ENCODE measurements at places on chromosomes 4 and X. TPM values are rescaled to one million over a fixed set of nuclear protein-coding genes. Genes with fewer than 3 reads are reported as not detected.

DNA sequence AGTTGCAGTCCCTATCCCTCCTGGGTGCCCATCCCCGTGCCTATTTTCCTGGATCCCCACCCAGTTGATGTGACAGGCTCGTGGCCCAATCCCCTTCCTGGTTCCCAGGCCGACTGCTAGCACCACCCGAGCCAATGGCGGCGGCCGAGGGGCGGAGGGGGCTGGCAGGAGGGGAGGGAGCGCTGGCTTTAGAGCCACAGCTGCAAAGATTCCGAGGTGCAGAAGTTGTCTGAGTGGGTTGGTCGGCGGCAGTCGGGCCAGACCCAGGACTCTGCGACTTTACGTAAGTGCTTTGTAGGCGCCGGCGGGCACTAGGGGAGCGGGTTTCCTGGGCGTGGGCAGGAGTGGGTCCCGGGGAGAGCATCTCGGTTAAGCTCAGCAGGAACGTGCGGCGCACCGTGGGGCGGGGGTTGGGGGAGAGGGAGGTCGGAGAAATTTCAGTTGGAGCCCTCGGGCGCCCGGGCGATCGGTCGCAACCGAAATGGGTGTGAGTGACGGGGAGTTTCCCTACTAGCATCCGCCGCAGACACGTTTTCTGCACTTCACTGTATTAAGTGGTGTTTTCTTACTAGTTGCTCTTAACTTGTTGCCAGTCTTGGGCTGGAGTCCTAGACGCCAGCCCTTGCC lies at the start of gene PLS3:
TSS of gene PLS3 (plus strand) at position 197 of the 627 bp plus-strand sequence. CDS start 49,077 bp downstream, outside the sequence.
- no peak within 1 kb of the TSS for H3K27ac ChIP-seq
- H3K27me3 ChIP-seq: peaks cover 73% of the 10 kb centered on the region
- peak within 1 kb of the TSS; percentile 65 for H3K4me3 ChIP-seq

DNA sequence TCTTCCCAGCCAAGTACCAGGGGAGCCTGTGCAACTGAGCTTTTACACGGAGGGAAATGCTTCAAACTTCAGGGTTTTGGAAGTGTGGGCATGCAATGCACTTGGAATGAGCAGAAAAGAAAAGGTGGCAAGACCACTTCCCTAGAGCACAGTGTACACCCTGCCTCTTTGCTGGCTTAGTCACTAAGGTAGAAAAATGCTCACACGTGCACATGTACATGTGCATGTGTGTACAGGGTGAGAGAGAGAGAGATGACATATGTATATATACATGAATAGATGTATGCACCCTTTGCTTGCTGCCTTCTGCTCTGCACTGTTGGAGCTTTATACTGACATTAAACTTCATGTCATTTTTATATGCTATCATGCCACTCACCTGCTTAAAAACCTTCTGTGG lies 7.9 kb upstream of the KLF3 start:
- no peak for DNase-seq
- H3K4me3 ChIP-seq: no peak overlapping the region
- H3K27ac ChIP-seq: no peak overlapping the region
- peaks cover 56% of the 10 kb centered on the region for H3K4me1 ChIP-seq
- H3K27me3 ChIP-seq: no peaks in the 10 kb centered on the region

- no peaks in the 10 kb centered on the region for H3K27me3 ChIP-seq
- H3K4me1 ChIP-seq: no peaks in the 10 kb centered on the region
- H3K27ac ChIP-seq: no peak overlapping the region
- DNase-seq: no peak
- no peaks in the 10 kb centered on the region for H3K36me3 ChIP-seq
Measured at GRCh38 chr4:171947400-171947799, 134.2 kb downstream of the GALNTL6 start.

DNA sequence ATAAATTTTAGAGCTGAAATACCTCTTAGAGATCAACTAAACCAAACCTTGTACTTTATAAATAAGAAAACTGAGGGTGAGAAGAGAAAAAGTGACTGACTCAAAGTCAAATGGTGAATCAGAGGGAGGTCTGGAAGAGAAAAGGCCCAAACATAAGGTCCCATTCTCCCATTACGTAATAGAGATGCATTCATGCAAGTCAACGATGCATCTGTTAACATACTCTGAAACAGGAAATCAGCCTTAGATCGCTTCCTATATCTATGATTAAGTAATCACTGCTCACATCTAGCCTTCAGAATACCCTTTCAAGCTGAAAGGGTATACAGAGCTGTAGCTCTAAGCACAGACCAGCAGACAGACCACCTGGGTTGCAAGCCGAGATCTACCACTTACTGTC lies 6.5 kb downstream of the RNF150 start:
- H3K36me3 ChIP-seq: no peaks in the 10 kb centered on the region
- H3K4me3 ChIP-seq: no peak overlapping the region
- H3K4me1 ChIP-seq: no peaks in the 10 kb centered on the region
- DNase-seq: no peak

DNA sequence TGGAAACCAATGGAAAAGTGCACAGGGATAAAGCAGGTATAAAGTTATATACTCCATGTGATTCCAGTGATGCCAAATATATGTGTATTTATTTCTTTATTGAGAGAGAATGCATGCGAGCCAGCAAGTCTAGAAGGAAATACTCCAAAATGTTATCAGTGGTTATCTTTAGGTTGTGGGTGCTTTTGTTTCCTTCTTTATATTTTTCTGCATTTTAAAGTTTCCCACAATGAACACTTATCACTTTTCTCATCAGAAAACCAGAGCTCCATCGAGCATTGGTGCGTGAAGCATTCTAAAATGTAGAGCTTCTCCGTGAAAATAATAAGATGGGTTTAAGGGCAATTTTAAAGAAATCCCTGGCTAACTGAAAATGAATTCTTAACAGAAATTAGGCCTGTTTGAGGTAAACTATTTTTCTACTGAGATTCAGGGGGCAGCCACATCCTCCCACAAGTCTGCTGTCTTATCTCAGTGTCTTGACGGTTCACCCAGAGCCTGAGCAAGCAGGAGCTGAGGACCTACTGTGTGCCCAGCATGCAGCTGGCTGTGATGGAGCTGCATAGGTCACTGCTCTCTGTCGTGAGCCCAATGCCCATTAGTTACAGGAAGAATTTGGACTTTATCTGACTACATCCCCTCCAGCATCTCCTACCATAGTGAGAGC lies 18.7 kb upstream of the CD40LG start:
- H3K4me3 ChIP-seq: peak overlapping the region; percentile 55
- DNase-seq: no peak
- peak overlapping the region; percentile 69 for H3K27ac ChIP-seq

DNA sequence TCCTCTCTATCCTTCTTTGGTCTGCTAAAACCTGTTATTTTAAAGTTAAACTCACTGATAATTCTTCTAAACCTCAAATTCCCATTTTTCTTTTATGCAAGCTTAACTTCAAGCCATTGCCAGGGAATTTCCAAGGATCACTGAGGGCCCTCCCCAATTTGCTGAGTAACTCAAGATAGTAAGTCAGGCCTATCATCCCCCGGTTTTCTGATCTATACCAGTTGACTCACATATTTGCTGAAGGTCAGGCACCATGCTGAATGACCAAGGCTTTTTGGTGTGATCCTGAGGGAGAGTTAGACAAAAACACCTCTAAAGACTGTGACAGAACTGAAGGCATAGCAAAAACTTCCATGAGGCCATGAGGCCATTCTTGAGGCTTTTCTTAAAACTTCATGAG lies 1301.9 kb downstream of the PCDH7 start:
- no peak overlapping the region for H3K4me3 ChIP-seq
- H3K4me1 ChIP-seq: no peaks in the 10 kb centered on the region
- H3K27me3 ChIP-seq: no peaks in the 10 kb centered on the region
- H3K27ac ChIP-seq: no peak overlapping the region
- DNase-seq: no peak

DNA sequence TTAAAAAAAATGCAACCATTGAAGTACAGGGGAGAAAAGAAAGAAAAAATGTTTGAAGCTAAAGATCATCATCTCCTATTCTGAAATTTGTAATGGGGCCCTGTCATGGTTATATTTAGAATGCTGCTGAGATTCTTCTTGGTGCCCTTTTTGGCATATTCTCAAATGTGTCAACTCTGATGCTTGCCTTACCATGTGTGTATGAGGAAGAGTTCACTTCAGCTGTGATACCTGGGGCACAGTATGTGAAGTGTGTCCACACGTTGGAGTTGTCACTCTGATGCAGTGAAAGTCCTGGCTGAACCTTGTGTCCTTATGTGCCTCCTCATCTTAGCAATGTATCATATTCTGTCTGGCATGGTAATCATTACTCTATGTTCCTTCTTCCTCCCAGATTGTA lies 377.9 kb downstream of the RAPGEF2 start:
- no peaks in the 10 kb centered on the region for H3K36me3 ChIP-seq
- H3K27ac ChIP-seq: no peak overlapping the region
- peaks cover 6% of the 10 kb centered on the region for H3K27me3 ChIP-seq
- H3K4me3 ChIP-seq: no peak overlapping the region
- H3K4me1 ChIP-seq: no peaks in the 10 kb centered on the region

- DNase-seq: no peak
- H3K36me3 ChIP-seq: no peaks in the 10 kb centered on the region
- peaks cover 19% of the 10 kb centered on the region for H3K4me1 ChIP-seq
- peak overlapping the region; percentile 13 for H3K4me3 ChIP-seq
Measured at GRCh38 chr4:95085124-95085833, 327.5 kb downstream of the BMPR1B start.

DNA sequence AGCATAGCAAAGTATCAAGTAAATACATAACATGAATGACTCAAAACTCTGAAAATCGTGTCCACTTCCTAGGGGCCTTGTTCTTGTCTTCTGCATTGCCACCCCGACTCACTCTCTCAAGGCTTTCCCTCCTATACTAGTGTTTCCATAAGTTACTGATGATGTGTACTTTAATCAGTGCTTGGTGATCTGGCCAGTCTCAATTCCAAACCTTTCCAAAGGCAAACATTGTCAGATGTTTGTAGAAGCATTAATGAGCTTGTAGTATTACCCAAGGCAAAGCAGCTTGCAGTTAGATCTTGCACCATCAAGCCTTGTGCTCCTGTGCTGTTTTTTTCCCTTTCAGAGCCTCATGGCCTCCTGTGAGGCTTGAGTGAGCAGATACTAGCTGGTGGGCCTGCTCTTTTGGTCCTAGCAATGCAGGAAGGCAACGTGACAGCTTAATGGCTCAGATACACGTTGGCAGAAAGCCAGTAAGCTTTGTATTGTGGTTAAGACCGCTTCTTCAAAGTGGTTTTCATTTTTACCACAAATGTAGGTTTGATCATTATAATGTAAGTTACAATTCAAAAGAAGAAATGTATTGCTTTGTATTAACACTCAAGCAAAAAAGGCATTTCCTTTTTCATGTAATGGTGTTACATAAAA lies 51.8 kb downstream of the RBPJ start:
- peak; percentile 49 for DNase-seq
- peak overlapping the region; percentile 19 for H3K4me3 ChIP-seq
- peak overlapping the region; percentile 32 for H3K27ac ChIP-seq
- H3K4me1 ChIP-seq: peaks cover 58% of the 10 kb centered on the region
- peaks cover 4% of the 10 kb centered on the region for H3K36me3 ChIP-seq

Gene ESX1
- total RNA-seq: not detected

GRCh38 chrX:46326161-46326560 lies 219.1 kb downstream of the ZNF674 start:
- H3K36me3 ChIP-seq: no peaks in the 10 kb centered on the region
- no peak for DNase-seq
- no peak overlapping the region for H3K27ac ChIP-seq

GRCh38 chrX:106954041-106954440 lies 33.8 kb downstream of the CLDN2 start:
- H3K27ac ChIP-seq: no peak overlapping the region
- H3K36me3 ChIP-seq: no peaks in the 10 kb centered on the region
- DNase-seq: no peak
- peaks cover 21% of the 10 kb centered on the region for H3K27me3 ChIP-seq

- H3K36me3 ChIP-seq: no peaks in the 10 kb centered on the region
- H3K4me3 ChIP-seq: no peak overlapping the region
- no peak for DNase-seq
- no peaks in the 10 kb centered on the region for H3K4me1 ChIP-seq
- H3K27ac ChIP-seq: no peak overlapping the region
Measured at GRCh38 chr4:91840359-91840758, 463.4 kb upstream of the GRID2 start.

Measured in activated T-cell treated with anti-CD3 and anti-CD28 coated beads, Interleukin-2, amount 50 U/mL, for 72 hours (primary cell).